ENCODE measurements at places on chromosomes 1 and 21. TPM values are rescaled to one million over a fixed set of nuclear protein-coding genes. Genes with fewer than 3 reads are reported as not detected.

GRCh38 chr1:67576474-67576873 is 108.5 kb upstream of the GADD45A start:
- DNase-seq, result no peak

GRCh38 chr1:244451539-244451950 is at the start of gene ADSS2:
Gene ADSS2, minus strand, starts transcription at chr1:244451909. Its CDS starts 92 bp downstream, at chr1:244451817.
- no peak for DNase-seq

PDE4B gene
- 34.7 TPM for total RNA-seq

EXTL2 gene
- 3.9 TPM for total RNA-seq

KRTAP13-2 gene
- not detected for total RNA-seq

DNA sequence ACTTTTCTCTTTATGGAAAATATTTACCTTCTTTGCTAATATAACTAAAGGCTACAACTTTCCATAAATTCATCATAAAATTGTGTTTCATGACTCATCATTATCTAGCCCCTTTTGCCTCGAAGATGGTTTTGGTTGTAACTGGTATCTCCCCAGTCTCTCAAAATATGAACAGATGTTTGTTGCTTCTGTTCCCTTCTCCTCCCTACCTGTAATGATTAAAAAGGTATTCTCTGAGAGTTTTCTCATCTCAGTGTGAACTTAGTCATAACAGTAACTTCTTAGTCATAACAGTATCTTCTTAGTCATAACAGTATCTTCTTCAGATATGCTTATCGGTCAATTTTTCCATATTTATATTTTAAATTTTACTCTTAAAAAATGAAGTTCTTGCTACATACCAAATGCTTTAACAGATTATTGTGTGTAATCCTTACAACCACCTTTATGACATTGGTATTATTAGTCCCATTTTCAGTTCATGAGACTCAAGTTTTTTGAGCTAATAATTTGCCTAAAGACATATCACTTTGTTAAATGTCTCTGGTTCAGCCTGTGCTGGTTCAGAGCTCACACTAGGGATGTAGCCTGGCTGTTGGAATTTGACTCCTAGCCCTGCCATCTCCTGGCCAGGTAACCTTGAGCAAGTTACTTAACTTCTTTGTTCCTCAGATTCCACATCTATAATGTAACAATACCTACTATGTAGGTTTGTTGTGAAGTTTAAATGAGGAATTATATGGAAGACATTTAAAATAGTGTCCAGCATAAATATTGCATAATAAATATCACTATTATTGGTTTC is 32.6 kb downstream of the ATP1B1 start:
- DNase-seq, result no peak

TTLL10 gene
- total RNA-seq, result not detected

LHX8 gene
- not detected for total RNA-seq

OLIG2 gene
- total RNA-seq, result not detected

DNA sequence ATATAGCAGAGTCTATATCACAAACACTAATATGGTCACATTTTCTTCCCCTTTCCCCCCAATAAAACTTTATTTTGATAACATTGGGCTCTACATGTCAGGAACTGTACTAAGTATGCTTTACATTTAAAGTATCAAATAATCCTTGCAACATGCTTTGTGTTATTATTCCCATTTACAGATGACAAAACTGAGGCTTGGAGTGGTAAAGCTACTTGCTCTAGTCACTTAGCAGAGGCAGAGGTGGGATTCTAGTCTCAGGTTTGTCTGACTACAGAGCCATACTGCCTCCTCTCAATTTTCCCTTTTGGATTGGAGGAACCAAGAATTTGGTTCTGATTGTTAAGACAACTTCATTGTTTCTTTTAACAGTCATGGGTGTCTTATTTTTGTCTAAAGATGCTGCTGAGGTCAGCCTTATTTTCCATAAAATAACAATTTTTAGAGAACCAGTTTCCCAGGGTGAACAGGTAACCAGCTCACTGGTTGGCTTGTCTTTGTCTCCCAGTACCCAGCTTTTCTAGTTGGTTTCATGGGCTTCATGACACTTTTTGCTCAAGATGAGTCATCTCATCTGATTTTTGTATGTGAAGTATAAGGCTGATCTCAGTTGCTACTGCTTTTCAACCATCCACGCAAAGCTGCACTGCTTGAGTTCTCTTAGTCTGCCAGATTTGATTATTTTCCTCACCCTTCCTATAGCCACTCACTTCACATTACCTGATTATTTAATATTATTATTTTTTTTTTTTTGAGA is 81.0 kb upstream of the ARID1A start:
- DNase-seq, result no peak

DNA sequence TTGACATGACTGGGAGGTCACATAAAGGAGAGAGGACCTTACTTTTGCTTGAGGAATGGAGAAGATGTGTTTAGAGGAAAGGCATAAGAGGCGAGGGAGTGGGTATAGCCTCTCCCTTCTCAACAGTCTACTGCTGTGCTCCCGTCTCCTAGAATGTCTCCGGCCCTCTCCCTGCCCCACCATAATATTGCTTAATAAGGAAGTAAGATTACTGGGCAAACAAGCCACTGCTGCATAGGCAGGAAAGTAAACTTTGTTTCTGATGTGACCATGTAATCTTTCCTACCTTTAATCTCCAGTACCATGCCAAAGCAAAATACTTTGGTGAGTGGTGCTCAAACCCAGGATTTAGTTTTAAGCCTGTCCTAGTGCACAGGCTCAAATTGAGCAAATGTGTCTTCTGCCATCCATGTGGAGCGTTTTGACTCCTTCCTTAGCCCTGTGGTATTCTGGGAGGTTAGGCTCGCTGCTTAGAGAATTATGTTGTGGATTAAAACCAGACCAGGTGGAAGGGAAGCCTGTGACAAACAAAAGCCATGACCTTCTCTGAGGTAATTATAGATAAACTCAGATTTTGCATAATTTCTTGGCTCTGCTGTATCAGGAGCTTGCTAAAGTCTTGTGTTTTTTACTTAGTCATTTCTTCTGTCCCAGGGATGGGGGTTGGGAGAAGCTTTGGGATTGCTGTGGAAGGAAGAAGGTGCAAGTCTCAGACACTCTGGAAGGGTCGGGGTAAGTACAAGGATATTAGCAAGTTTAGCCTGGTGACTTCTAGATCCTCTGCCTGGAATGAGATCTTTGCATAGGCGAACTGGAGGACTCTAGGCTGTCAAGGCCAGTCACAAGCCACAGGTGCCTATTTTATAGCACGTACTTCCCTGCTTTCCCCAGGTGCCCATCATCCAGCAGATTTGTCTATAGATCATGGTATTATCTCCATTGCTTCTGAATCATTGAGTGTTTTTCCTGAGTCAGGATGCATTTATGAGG is 34.5 kb upstream of the DIPK1A start:
- no peak for DNase-seq

XCL2 gene
- 1.1 TPM for total RNA-seq

TGFB2 gene
- not detected for total RNA-seq

BTBD8 gene
- total RNA-seq, result 2.9 TPM

GRCh38 chr1:93740601-93741031 is 59.0 kb upstream of the BCAR3 start:
- DNase-seq, result no peak

CYYR1 gene
- not detected for total RNA-seq

GRCh38 chr1:247407180-247407616 is 8.8 kb upstream of the NLRP3 start:
- DNase-seq, result peak; percentile 82

GSTM4 gene
- total RNA-seq, result 12.0 TPM

DNA sequence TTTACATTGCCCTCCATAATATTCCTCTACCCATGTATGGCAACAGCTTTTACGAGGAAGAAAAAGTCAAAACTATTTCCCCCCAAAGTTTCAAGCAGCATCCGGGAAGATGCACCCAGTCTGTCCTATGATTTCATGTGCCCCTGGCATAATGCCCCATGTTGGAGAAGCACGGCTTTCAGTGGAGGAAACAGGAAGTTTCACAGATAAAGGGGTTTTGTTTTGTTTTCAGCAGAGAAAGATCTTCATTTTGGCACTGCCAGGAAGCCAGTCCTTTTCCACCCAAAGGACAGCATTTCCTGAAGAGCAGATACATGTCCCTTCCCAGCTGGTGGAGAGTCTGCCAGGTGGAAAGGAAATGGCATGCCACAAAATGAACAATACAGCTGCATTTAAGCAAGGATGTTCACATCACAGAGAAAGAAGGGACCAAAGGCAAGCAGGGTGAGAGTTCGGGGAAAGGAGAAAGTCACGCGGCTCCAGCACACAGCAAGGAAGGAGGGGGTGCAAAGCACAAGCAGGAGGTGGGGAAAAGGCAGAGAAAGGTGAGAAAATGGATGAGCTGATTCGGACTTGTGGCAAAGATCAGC is 95.3 kb upstream of the HIVEP3 start:
- no peak for DNase-seq

DNA sequence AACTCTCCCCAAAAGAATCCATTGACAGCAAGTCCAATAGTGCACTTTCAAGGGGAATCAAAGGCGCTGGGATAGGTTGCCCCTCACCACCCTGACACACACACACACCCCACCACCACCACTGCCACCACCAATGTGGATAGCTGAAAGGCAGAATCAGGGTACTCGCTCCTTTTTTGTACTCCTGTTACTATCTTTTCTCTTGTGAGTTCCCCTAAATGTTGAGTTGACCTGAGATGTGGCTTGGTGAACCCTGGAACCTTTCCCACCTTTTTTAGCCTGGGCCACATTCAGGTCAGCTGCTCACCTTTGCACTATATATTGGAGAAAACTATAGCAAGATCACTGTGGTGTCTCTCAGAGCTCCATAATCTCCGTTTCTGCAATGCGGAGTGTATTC is 3.9 kb downstream of the S100A8 start:
- no peak for DNase-seq

- no peak for DNase-seq
These were observed 450 bp upstream of the CR2 start for GRCh38 chr1:207453710-207454045.

DNA sequence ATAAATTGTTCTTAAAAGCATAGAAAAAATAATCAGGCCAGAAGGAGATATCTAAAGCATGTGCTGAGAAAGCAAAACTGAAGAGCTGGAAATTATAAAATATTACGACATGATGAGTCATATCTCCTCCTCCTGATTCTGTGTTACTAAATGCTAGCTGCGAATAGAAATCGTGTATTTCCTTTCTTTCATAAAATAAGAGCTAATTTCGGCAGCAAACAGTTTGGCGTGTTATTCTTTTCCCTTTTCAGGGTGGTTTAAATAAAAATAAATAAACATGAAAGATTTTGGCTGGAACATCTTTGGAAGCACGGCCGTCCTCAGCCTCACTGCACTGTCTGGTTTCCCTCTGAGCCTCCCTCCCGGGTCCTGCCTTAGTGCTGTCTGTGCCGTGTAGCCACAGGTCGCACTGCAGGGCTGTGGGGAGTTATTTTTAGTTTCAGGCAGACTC is 56.0 kb downstream of the ADARB1 start:
- no peak for DNase-seq

- no peak for DNase-seq
These were observed 176.4 kb upstream of the C8B start for GRCh38 chr1:57142169-57142568.

DNA sequence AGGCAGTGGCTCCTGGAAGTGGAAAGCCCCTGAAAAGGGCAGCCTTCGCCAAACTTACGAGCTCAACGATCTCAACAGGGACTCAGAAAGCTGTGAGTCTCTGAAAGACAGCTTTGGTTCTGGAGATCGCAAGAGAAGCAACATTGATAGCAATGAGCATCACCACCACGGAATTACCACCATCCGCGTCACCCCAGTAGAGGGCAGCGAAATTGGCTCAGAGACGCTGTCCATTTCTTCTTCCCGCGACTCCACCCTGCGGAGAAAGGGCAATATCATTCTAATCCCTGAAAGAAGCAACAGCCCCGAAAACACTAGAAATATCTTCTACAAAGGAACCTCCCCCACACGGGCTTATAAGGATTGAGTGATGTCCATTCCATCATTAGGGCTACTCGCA is 42.4 kb downstream of the PLPPR4 start:
- DNase-seq, result no peak

APP gene
- total RNA-seq, result 46.3 TPM

Data from activated CD4-positive, alpha-beta memory T cell treated with anti-CD3 and anti-CD28 coated beads for 36 hours (primary cell).